Right atrium auricular region (tissue), 2 donors: ENCODE measurements at places on chromosomes 1 and 21.

DNA sequence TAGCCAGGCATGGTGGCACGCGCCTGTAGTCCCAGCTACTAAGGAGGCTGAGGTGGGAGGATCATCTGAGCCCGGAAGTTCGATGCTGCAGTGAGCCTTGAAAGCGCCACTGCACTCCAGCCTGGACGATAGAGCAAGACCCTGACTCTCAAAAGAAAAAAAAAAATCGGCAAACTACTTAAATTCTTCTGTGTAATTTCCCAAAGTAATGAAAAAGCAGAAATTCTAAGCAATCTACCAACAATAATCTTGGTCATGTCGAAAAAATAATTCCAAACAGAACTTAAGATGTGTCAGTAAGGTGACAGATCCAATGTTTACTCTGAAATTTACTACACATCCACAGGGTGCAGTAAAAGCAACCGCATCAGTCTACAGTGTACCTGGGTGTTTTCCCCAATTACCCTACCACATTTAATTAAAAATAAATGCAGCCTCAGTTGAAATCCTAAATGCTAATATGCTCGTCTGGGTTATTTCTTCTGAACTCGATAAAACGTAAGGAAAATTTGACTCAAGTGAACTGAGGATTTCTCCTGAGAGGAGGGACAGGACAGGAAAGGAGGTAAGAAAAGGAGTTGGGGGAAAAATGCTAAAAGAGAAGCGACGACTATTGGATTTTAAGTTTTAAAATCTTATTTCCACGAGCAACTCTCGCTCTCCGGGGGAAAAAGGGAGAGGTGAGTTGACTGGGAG lies 801 bp downstream of the EPRS1 start:
- DNase-seq: no peak

GRCh38 chr1:93331412-93331811 lies 14.3 kb upstream of the DR1 start:
- no peak for DNase-seq

GRCh38 chr21:31476263-31477022 lies 132.4 kb upstream of the TIAM1 start:
- DNase-seq: no peak

GRCh38 chr1:16888860-16889816 lies 6.6 kb upstream of the RNU1-2 start:
- DNase-seq: peak; percentile 85

- DNase-seq: no peak
Measured at GRCh38 chr1:154845879-154846278, 24.2 kb downstream of the KCNN3 start.

GRCh38 chr1:233045588-233045987 lies 95.2 kb downstream of the NTPCR start:
- no peak for DNase-seq

- DNase-seq: no peak
Measured at GRCh38 chr21:16069178-16070112, 339.7 kb downstream of the USP25 start.

DNA sequence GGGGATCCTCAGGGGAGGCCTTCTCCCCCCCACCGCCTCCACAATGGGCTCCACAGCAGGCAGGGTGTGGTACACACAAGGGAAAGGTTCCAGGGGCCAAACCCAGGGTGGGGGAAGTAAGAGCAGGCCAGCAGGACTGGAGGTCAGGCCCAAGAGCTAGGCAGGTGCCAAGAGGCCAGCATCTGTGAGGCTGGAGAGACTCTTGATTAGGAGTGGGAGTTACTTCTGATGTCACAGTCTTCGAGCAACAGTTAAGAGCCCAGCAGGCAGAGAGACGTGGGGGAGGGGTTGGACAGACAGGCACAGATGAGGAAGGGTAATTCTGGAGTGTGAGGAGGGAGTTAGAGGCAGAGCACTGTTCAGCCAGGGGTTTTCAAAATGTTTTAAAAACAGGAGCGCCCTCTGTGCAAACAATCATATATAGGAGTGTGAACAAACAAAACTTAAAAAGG lies 55.8 kb downstream of the SLC9A1 start:
- no peak for DNase-seq

- DNase-seq: no peak
Measured at GRCh38 chr1:53465023-53465957, 6.1 kb downstream of the DMRTB1 start.

GRCh38 chr1:4797429-4797828 lies 143.0 kb downstream of the AJAP1 start:
- no peak for DNase-seq

DNA sequence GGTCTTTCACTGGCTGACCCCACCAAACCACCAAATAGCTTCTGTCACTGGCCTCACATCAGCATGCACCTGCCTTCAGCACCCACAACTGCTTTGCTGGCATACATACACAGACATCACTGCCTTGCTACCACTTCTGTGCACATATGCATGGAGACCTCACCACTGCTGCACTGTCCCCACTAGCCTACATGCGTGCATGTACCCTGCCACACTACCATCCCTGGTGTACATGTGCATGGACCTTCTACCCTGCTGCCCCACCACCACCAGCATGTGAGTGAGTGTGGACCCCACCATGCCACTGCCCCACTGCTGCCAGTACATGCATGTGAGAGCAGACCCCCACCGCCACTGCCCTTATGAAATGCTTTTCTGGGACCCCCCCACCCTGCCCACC lies 6.1 kb downstream of the CD1C start:
- no peak for DNase-seq

- no peak for DNase-seq
Measured at GRCh38 chr1:169527451-169528214, 41.9 kb upstream of the SLC19A2 start.

DNA sequence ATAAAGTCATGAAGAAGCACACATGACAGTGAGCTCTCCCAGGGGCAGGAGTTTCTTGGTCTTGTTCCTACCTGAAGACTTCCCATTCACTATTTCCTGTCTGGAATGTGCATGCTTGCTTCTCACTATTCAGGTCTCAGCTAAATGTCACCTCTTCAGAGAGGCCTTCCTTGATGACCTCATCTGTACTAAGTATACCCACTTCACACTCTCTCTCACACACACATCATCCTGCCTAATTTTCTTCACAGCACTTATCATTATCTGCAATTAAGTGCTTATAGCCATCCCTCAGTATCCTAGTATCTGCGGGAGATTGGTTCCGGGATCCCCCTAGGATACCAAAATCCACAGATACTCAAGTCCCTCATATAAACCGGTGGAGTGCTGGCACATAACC lies 146.4 kb upstream of the IVNS1ABP start:
- DNase-seq: no peak

DNA sequence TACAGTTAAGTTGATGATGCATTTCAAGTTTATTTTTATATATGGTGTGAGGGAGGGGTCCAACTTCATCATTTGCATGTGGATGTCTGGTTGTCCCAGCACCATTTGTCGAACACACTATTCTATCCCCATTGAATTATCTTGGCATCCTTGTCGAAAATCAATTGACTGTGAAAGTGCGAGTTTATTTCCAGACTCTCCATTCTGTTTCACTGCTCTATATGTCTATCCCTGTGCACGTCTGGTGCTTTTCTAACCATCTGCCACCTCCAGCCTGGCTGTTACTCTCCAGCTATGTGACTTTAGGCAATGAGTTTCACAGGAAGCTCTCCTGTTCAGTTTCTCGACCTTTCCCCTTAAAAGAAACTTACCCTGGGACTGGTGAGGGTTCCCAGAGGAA lies 137.1 kb upstream of the KLHDC7A start:
- DNase-seq: no peak

DNA sequence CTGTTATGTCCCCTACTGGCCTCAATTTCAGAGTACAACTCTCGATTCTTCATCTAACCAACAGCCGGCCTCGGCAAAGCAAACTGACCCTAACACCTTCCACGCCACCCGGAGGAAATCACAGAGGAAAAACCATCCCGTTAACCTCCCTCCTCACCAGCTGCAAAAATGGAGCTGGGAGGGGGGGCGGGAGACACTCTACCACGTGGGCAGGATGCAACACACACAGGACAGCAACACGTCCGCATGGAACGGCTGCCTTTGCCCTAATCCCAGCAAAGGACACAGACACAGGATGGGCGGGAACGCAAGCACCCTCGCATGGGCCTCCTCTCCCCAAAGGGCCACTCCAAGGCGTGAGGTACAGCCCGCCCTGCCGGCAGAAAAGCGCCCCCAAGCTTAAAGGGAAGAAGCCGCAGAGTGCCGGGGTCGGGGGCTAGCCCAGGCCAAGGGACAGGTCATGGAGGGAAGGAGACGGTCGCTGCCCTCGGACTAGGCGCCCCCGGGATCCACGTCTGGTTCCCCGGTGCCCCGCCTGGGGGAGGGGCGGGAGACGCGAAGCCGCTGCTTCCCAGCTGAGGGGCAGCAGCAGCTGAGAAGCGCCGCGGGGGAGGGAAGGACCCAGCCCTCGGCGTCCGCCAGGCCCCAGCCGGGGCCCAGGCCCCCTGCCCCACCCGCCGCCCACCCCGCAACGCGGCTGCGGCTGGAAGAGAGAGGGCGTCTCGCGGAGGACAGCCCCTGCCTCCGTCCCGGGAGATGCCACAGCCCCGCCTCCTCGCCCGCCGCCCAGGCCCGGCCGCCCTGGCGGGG lies 590 bp downstream of the FOXJ3 start:
- DNase-seq: peak; percentile 67

- DNase-seq: no peak
Measured at GRCh38 chr1:193104502-193104906, 710 bp downstream of the GLRX2 start.

- no peak for DNase-seq
Measured at GRCh38 chr1:39940253-39940652, 14.7 kb upstream of the MFSD2A start.

DNA sequence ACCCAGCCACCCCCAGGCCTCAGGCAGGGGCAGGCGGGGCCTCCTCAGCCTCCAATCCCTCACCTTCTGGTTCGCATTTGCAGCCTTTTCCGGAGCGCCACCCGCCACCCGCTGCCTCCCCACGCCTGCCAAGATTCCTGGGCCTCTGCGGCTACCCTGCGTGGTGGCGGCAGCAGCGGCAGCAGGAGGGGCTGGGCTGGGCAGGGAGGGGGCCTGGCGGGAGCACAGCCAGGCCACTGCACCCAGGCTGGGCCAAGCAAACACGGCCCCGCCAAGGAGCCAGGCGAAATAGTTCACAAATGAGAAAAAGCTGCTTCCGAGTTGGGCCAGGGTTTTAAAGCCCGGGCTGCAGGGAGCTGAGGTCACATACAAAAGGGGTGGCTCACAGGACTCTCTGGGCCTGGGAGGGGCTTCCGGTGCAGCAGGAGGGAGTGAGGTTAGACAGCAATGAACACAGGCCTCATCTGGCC lies 9.8 kb downstream of the COL8A2 start:
- DNase-seq: no peak

- peak; percentile 16 for DNase-seq
Measured at GRCh38 chr21:46180079-46180722, 4.1 kb downstream of the SPATC1L start.

- no peak for DNase-seq
Measured at GRCh38 chr1:68185743-68186142, 46.6 kb downstream of the WLS start.

DNA sequence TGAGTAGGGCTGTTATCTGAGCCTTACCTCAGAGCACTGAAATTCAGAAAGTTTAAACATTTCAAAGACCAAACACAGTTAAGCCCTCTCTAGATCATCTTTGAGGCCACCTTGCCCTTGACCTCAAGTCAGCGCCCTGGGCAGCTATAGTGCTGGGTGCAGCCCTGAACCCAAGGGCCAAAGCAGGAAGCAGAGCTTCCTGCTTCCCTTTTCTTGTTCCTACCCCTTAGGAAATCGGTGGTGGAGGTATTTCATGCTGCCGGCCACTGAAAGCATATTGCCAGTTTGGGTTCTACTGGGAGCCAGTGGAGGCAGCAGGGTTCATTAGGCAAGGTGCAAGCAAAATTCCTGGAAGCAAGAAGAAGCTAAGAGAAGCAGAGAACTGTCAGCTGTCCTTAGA lies 26.1 kb downstream of the CD244 start:
- no peak for DNase-seq

DNA sequence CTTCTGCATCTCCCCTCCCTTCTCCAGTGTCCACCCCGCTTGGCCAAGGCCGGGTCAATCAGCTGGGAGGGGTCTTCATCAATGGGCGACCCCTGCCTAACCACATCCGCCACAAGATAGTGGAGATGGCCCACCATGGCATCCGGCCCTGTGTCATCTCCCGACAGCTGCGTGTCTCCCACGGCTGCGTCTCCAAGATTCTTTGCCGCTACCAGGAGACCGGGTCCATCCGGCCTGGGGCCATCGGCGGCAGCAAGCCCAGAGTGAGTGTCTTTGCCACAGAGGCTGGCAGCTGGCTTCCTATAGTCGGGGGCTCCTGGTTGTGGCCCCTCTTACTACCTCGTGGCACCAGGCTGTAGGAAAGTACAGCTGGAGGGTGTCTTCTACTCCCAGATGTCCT lies 3.6 kb downstream of the PAX7 start:
- DNase-seq: no peak
